ENCODE measurements at places on chromosomes 11 and 22.

DNA sequence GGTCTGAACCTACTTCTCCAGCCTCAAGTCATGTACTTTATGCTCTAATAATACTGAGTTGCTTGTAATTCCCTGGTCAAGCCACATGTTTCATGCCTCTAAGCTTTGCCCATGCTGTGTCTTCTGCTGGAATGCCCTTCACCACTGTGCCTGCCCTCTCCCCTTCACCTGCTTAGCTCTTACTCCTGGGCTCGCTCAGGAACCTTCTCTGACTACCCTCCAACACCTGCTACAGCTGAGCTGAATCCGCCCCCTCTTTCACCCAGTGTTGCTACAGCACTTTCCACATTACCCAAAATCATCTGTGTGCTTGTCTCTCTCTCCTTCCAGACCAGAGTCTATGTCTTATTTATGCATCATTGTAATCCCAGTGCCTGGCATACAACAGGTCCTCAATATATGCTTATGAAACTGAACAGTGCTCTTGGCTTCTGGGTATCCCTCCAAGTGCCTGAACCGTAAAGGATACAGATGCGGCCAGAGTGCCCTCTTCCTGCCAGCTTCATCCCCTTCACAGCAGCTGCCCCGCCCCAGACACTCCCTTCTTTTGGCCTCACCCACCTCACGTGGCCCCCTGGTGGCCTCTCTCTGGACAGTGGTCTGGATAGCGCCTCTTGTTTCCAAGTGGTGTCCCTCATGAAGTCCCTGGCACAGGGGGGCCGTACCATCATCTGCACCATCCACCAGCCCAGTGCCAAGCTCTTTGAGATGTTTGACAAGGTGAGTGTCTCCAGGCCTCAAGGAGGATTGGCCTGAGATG lies 7.1 kb downstream of the ABCG4 start:
- DNase-seq, result no peak

DNA sequence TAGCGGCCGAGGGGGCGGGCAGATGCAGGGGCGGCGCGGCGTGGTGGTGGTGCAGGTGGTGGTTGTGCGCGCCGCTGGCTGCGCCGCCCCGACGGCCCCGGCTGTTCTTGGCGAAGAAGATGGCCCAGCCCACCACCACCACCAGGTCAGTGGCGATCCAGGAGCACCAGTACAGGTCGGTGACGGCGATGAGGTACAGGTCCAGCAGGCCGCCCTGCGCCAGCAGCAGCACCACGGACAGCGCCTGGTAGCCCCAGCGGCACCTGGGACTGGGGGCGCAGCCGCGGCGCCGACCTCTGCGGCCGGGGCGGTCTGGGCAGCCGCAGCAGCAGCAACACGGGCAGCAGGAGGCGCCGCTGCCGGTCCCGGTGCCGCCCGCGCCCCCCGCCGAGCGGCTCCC lies 879 bp downstream of the TMEM121B start:
- DNase-seq, result peak; percentile 64

- no peak for DNase-seq
Observed at GRCh38 chr11:68066742-68067141, 27.9 kb downstream of the TCIRG1 start.

DNA sequence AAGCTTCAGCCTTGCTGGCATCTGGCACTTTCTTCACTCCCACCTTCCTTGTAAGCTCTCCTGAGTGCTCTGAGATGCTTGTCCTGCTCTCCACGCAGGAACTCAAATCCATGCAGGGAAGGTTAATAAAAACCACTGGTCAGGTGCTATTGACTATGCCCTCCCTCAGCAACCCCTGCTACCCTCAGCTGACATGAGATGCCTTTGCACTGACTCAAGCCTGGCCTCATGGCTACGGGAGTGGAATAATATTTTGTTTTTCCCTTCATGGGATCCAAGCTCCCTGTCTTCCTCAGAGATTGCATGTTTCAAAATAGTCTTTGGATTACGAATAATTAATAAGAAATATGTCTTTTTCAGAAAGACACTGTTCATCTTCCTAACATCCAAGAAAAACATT lies 31.7 kb upstream of the ABCC8 start:
- no peak for DNase-seq

GRCh38 chr11:72292106-72292785 lies 48.3 kb upstream of the PHOX2A start:
- no peak for DNase-seq

GRCh38 chr11:60182541-60183330 lies at the start of gene MS4A6A:
Gene MS4A6A, minus strand, starts transcription at chr11:60183083. Its CDS starts 1,356 bp downstream, at chr11:60181727.
- DNase-seq, result no peak

GRCh38 chr22:22587577-22588188 lies 28.6 kb upstream of the PRAME start:
- no peak for DNase-seq

DNA sequence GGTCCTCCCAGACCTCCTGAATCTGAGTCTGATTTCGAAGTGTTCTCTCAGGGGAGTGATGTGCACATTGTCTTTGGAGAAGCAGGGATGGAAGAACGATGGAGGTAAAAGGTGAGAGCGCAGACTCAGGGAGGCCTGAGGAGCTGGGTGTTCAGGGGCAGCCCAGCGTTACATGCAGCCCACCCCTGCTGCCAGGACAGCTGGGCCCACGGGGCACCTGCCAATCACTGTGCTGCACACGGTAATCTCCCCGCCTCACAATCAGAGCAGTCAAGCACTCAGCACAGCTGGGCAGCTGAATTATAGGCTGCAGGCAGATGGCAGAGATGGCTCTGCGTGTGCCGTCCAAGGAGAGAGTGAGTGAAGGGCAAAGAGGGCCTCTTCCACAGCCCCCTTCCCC lies 17.9 kb upstream of the HTR3A start:
- DNase-seq, result no peak

- no peak for DNase-seq
Observed at GRCh38 chr22:48941033-48941902, 886.4 kb downstream of the BRD1 start.

- DNase-seq, result no peak
Observed at GRCh38 chr11:62579252-62579651, 5.6 kb upstream of the EEF1G start.

Measured in activated CD4-positive, CD25-positive, alpha-beta regulatory T cell treated with anti-CD3 and anti-CD28 coated beads, Interleukin-2, amount 50 U/mL, for 72 hours (primary cell).